ENCODE measurements at places on chromosomes 4 and X.

DNA sequence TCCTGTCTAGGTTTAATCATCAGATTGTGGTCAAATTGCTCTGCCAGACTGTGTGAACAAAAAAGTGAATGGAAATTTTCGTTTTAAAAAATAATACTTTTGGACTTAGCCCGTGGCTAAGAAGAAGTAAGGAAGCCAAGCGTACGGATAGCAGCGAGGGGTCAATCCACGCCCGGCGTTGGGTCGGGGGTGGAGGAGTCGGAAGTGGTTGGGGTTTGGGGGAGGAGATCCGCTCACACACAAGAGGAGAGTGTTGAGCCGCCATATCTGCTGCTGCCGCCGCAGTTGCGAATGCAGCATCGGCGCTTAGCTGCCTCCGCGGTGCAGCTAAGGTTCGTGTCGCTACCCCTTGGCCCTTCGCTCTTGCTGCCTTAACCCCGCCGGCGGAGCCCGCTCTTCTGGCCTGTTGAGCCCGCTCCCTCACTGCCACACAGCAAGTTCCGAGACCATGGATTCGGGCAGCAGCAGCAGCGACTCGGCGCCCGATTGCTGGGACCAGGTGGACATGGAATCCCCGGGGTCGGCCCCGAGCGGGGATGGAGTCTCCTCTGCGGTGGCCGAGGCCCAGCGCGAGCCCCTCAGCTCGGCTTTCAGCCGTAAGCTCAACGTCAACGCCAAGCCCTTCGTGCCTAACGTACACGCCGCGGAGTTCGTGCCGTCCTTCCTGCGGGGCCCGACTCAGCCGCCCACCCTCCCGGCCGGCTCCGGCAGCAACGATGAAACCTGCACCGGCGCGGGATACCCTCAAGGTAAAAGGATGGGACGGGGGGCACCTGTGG, at the start of gene GSPT2:
Gene GSPT2, plus strand, starts transcription at position 264 of the 779 bp plus-strand sequence. Its CDS starts 185 bp downstream, at position 449.
- DNase-seq: no peak

DNA sequence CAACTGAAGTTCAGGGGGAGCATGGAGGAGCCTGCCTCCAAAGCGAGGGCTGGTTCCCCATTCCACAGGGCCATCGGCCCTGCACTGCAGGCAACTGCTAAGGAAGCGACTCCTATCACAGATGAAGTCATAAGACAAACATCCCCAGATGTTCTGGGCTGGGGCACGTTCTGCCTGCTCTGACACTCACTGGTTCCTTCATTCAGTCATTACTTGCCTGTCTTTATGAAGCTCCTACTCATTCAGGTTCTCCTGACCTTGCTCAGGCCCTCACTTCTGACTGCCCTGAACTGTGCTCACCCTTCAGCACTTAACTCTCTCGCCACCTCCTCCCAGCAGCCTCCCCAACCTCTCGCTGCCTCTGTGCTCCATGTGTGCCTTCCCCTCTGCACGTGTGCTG, 2.5 kb upstream of the SLC2A9 start:
- no peak for DNase-seq

DNA sequence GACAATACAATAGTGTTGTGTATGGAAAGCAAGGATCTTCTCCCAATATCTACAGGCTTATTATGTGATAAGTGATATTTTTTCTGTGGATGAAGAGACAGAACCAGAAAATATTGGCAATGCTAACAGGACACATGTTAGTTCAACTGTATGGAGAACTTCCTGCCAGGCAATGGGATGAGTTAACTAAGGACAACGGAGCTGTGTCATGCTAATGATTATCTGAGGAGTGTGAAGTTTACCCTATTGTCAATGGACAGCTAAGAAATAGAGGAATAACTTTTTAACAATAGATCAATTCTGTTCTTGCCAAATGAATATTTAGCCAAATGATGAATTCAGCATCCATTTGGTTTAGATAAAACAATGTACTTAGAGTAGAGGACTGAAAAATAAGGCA, 180.0 kb downstream of the GALNTL6 start:
- no peak for DNase-seq

DNA sequence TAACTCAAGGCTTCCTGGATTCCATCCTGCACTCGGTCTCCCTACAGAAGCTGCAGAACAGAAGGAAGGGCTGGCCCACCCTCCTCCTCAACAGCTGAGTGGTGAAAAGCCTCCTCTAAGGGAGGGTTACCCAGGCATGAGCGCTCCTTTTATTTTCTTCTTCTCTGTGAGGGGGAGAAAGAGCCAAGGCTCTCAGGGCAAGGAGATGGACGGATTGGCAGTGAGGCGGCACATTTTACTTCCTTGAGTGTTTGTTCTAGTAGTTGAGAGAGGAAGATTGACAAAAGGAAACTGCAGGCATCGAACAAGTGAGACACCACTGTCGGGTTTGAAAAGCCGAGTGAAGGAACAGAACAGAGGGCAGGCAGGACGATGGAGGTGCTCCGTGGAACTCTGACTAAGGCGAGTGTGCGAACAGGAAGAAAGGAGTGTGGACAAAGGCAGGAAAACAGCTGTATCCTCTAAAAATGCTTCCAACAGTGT, 38.4 kb upstream of the STS start:
- no peak for DNase-seq

GRCh38 chr4:165481053-165481835, 102.4 kb downstream of the CPE start:
- DNase-seq: no peak

- no peak for DNase-seq
Measured at GRCh38 chrX:53442322-53442631, 8.1 kb upstream of the HSD17B10 start.

GRCh38 chr4:189136462-189136861, 804.2 kb upstream of the FRG1 start:
- no peak for DNase-seq

- DNase-seq: no peak
Measured at GRCh38 chr4:145281951-145282350, 101.6 kb upstream of the OTUD4 start.

DNA sequence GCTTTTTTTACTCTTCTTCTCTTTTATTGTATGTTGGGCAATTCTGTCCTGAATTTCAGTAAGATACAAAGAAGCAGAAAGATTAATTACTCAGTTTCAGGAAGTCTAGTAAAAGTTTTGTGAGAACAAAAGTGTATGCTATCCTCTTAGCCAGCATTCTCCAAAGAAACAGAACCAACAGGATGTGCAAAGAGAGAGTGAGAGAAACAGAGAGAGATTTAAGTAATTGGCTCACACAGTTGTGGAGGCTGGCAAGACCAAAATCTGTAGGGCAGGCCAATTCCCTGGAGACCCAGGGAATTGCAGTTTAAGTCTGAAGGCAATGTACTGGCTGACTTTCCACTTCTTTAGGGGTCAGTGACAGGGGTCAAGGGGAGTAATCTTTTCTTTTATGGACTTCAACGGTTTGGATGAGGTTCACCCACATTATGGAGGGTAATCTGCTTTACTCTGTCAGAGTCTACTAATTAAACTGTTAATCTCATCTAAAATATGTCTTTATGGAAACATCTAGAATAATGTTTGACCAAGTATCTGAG, 59.2 kb upstream of the SLC39A8 start:
- no peak for DNase-seq

DNA sequence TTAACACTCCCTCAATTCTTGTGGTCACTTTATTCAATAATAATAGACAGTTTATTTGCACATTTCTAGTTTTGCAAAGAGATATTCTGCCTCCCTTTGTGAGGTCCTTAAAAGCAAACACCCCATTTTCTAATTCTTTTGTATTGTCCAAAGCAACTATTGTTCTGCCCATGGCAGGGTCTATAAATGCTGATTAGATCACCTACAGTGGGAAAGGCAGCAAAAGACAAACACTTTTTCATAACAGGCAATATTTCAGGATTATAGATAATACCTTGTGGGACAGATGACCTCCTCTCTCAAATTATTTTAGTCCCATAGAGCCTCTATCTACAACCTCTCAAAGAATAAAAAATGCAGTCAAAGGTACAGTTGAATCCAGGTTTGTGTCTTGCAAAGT, 28.6 kb downstream of the COMMD8 start:
- no peak for DNase-seq

GRCh38 chr4:169436734-169437133, 166.0 kb upstream of the SH3RF1 start:
- no peak for DNase-seq

- DNase-seq: no peak
Measured at GRCh38 chrX:41332408-41333002, 1.5 kb upstream of the DDX3X start.

DNA sequence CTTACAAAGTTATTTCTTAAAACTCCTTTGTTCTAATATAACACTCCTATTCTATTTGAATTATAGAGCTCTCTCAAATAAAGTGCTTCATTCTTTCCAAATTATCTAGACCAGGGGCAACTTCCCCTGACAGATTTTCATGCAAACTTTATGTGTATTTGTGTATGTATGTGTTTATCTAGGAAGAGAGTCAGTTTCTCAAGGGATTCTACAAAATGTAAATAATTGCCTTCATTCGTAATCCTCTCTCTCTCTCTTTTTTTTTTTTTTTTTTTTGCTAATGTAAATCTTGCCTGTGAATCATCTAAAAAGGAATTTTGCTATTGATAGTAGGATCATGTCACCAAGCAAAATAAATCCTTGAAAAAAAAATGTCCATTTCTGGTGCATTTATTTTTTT, 38.9 kb upstream of the RBPJ start:
- no peak for DNase-seq

DNA sequence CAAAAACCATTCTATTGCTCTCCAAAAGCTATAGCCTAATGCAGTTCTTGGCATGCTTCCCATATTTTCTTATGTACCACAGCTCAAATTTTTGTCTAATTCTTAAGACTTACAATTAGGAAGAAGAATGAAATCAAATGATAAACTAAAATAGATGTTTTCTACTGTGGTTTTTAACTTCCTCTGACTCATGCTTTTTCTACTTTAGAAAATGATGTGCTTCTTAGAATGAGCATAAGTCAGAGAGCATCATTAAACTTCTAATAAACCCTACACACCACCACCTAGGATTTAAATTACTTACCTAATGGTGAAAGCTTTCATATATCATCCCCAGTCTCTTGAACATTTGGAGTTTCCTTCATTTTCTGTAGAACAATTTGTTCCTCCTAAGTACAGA, 217.0 kb upstream of the NDST3 start:
- DNase-seq: no peak

DNA sequence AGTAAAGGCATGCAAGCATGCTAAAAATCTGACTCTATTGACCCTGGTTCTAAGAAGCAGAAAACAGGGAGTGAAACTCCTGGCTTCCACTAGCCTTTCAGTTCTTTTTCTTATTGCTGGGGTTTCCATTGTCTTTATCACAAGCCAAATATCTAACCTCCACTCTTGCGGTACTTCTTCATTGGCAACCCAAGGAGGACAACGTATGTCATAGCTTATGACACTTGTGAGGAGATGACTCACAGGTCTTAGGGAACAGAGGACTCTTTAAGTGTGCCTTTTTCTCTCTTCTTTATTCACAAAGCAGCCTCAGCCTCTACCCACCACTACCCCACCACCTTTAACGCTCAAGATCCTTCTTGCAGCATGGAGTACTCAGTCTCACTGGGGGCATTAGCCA, 124.2 kb downstream of the GUCY2F start:
- DNase-seq: no peak

DNA sequence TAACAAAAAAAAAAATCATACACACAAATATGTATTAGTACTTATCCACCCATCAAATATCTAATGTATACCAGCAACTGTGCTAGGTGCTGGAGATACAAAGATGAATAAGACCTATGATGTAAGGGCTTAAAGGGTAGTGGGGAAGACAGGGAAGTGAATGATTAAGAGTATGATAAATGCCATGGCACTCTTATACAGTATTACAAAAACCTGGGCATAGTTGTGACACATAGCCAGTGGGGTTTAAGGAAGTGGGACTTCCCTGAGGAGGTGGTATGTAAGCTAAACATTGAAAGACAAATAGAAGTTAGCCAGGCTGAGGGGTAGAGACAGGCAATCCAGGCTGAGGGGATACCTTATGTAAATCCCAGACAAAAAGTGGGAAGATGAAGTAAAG, 23.5 kb downstream of the CHM start:
- DNase-seq: no peak

GRCh38 chr4:167021545-167022155, 212.6 kb downstream of the SPOCK3 start:
- DNase-seq: peak; percentile 17

DNA sequence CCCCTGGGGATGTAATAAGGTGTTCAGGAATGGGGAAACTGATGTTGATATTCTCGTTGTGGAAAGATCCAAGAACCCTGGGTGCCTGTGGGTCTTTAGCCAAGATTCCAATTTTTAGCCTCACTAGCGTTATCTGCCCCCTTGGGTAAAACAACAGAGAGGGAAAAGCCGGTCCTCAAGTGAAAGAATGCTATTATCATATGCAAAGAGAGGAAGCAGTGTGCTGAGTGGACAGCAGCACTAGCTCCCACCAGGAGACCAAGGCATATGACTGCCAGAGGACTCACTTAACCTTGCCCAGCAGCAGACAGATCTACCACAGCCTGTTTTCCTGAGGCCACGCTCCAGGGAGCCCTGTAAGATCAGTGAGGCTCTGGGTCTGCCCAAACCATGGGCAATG, 257.9 kb upstream of the CPEB2 start:
- no peak for DNase-seq

GRCh38 chr4:59597536-59598329, 1602.4 kb upstream of the ADGRL3 start:
- no peak for DNase-seq

DNA sequence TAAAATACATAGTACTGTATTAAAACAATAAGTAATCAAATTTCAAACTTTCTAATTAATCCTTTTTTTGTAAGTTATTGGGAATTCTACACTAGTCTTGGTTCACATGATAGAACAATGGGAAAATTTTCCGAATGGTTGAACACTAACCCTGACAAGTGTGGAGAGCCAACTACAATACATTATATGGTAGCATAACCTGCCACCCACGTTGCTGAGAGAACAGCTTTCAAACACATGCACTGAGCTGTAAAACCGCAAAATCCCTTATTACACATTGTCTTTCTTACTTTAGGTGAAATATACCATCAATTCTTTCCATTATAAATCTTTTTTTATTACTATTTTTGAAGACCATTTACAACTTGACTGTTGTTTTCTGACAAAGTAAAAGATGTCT, 54.7 kb downstream of the ANAPC10 start:
- no peak for DNase-seq

DNA sequence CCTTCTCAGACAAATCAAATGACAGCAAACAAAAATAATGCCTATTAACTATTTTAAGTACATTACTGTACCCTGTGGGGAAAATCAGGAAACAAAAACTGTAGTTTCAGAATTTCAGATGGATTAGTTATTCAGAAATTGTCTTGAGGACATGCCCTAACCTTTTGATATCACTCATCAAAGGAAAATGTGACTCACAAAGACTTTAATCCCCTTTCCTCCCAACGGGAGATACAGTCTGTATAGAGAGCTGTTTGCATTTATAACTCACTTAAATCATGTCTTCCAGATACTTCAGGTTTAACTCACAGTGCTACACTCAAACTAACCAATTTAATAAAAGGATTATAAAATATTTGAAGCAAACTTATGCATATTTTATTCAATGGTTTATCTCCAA, 304.0 kb downstream of the MAPK10 start:
- no peak for DNase-seq

Measured in T-helper 2 cell (primary cell).